ENCODE measurements at places on chromosomes 12 and 14.

- DNase-seq = no peak
These were observed 1.9 kb downstream of the PRKD1 start for GRCh38 chr14:29925736-29926135.

DNA sequence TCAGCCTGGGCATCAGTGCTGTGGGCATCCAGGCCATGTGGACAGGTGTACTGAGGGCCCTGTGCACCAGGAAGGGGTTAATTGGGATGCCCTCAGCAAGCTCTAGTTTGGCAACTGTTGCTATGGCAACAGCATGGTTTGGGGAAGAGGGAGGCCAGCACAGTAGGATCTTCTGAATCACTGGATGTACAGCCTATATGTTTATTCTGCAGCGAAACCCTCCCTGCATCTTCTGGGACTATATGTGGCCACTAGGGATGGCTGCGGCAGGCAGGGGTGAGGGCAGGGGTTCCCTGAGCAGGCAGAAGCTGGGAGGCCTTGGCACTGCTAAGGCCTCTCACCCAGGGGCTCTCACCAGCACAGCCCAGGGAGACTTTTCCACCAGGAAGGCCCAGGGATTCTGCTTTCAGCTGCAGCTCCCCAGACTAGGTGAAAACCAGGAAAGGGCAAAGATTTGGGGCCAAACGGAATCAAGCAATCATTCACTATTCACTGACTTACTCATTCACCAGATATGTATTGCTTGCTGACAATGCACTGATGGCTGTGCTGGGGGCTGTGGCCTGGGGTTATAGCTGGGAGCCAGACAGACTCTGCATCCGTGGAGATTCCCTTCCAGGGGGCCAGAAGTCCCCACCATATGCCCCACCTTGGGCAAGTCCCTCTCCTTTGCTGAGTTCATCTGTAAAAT, 42.8 kb downstream of the IRF2BPL start:
- no peak for DNase-seq

DNA sequence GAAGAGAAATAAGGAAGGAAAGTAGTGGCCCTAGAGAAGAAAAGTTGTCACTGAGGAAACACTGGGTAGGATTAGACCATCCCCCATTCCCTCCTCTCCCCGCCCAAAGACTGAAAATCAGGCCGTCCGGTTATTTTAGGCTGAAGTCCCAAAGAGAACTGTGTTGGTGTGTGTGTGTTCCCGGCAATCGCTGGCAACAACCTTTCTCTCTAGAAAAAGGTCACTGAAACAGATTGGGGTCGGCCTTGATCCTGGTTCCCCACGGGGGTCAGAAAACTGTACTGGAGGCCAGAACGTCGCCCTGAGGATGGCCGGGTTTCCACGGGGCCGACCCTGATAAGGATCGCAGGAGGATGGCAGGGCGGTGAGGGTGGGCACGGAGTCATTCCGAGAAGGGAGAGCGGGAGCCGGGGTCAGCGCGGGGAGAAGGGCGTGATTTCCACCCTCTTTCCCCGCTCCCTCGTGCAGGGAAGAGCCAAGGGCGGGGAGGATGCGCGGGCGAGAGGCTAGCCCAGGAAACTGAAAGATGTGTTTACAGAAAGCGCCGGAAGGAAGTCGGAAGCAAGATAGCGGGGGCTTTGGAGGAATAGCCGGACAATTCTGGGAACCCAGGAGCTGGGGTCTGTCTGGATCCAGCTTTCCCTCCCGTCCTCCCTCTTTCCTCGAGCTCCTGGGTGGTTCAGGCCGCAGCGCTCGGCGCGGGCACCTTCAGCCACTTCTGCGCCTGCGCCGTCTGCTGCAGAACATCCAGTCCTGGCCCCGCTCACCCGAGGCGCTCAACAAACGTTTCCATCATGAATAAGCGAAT, 25.3 kb upstream of the SPTLC2 start:
- peak; percentile 65 for DNase-seq

DNA sequence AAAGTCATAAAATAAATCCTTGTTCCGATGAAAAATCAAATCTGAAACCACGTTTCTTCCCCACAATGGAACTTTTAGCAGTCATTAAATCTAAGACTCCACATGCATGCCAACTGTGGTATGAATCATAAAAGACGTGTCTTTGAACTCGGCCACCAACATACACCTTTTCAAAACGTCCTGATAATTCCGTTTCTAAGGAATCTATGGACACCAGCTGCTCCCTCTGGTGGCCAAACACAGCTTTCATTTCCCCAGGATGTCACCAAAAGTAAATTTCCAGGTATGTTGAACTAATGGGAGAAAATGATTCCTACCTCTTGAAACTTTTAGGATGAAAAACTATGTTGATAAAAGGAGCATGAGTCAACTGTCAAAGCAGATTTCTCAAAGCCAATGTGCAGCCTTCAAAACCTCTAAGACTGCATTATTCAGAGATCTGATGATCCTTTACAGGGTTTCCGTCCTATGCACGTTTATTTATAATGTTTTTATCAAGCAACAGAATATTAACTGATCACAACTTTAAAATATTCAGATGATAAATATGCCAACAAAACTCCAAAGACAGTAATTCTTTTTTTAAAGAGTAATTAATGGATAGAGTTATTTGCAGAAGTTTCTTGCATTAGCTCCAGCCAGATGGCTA, 96.2 kb downstream of the CIT start:
- DNase-seq = peak; percentile 69

DNA sequence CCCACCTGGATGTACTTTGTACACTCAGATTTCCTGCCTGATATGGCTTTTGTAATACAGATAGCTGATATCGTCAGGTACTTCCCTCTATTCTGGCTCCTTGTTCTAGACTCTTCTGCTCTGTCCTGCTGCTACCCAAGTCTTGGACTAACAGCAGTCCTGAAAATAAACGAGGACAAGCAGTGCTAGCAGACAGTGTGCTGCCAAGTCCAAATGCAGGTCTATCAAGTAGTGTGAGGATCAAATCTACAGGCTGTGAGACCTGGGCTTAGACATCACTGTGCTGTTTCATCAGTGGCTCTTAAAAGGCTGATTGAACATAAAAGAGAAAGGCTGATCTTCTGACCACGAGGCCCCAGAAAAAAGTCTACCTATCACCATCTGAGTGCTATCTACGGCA, 418.1 kb downstream of the APAF1 start:
- DNase-seq = no peak

- DNase-seq = no peak
These were observed 17.4 kb downstream of the SDSL start for GRCh38 chr12:113439606-113440030.

DNA sequence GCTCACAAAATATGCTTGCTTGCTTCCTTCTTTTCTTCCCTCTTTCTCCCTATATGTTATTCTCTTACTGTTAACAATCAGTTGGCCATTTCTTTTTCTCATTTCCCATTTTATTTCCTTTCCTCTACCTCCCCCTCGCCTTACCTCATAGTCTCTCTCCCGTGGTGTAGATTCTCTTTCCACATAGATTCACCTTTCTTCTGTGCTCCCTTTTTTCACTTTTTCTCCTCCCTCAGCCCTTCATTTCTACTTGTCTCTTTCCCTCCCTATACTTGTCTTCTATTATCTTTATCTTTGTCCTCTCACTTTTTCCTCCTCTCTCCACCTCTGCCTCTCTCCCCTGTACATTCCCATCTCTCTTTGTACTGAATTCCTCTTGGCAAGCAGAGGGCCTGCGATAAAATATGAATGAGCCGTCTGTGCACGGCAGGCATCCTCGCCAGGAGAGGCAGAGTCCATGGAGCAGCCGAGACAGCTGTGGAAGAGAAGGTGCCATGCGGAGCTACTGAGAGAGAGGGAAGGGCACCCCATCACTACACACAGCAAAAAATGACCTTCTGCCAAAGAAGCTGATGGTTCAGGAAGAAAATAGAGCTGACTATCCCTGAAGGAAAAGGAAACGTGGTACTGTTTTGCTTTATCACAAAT, 12.1 kb downstream of the C14orf93 start:
- no peak for DNase-seq

DNA sequence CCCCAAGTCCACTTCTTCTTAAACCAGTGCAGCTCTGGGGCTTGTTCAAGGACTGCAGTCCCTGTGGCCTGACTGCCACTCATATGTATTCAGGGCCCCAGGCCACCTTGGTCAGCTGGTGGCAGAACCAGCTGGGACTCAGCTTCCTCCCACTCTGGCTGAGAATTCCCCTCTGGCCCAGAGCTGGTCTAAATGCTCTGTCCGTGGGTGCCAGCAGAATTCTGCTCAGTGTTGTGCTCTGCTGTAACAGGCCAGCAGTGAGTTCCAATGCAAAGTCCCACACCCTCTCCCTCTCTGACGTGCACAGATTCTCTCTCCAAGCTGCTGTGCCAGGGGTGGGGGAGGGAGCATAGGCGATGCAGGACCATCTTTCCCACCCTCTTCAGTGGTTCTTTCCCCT, 210.4 kb upstream of the RGS6 start:
- no peak for DNase-seq

GRCh38 chr14:71725922-71726579, 206.2 kb upstream of the RGS6 start:
- DNase-seq = no peak

DNA sequence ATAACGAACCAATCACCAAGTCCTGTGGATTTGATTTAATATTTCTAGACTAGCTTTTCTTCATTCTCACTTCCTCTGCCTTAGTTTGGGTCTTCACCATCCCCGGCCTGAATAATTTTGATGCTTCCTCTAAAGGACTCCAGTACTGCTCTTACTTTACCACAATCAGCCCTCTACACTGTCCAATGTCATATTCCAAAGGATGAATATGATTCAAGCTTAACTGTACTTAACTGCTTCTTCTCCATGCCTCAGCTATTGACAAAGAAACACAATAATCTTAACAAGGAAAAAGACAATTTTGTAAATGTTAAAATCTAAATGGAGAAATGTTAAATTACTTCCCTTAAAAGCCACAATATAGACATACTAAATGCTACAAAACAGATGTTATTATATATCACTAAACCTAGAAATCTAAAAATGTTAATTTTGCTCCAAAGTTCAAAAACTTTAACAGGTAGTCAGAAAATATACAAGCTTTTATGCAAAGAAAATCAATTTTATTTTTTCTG, 70.2 kb downstream of the STXBP6 start:
- DNase-seq = no peak

GRCh38 chr14:23600806-23601205, 22.2 kb upstream of the JPH4 start:
- no peak for DNase-seq

DNA sequence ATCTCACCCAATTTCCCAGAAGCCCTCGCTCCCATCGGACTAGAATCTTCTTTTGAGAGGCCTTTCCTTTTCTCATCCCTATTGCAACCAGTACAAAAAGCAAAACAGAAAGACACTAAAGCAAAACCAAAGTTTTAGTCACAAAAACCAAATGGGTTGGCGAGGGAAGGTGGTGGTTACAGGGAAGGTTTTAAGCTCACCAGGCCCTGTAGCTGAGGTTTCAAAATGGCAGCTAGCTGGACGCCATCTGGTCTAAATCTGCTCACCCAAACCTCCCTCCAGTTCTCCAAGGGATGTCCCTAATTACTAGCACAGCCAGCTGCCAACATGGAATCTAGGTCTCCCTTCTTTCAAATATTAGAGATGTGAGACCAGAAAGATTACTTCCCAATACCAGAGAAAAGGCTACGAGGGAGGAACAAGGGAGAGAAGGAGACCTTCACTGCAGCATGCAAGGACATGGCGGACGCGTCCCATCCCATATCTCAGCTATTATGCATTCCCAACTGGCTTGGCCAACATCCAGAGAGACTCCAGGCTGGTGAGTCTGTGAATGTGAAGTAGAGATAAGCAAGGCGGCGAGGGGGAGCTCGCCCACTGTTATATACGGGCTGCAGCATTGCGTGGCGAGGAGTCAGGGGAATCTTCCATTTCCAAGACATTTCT, 70.8 kb downstream of the DPF3 start:
- DNase-seq = no peak

- no peak for DNase-seq
These were observed 97.2 kb upstream of the SFSWAP start for GRCh38 chr12:131613678-131614077.

- DNase-seq = no peak
These were observed 180.8 kb downstream of the ERC1 start for GRCh38 chr12:1171657-1172408.

- no peak for DNase-seq
These were observed 107.2 kb downstream of the PDE3A start for GRCh38 chr12:20475542-20475941.

GRCh38 chr12:55955800-55956508, 9.9 kb downstream of the PMEL start:
- DNase-seq = no peak

GRCh38 chr14:65237941-65238340, 135.6 kb upstream of the MAX start:
- DNase-seq = no peak

DNA sequence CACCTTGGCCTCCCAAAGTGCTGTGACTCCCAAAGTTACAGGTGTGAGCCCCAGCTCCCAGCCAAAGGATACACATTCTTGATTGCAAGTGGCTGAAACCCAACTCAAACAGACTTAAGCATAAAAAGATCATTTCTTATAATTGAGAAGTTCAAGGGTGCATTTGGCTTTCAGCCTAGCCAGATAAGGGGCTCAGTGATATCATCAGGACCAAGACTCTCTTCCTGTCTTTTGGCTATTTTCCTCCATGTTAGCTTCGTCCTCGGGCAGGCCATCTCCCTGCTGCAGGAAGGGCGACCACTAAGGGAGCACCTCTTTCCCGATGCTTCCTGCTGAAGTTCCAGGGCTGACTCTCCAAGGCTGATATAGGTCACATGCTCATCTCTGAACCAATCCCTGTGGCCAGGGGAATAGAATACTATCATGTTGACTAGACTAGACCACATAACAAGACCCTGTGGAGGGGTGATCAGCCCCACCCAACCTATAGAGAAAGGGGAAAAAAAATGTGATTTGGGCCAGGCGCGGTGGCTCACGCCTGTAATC, 9.8 kb upstream of the KRT8 start:
- no peak for DNase-seq
